ENCODE measurements at places on chromosomes 12 and 14.

GRCh38 chr14:55762595-55763232 lies 182.7 kb downstream of the KTN1 start:
- DNase-seq, result no peak

- DNase-seq, result peak; percentile 76
Measured at GRCh38 chr12:125140279-125141209, 75.3 kb downstream of the AACS start.

GRCh38 chr12:89064780-89065179 lies 287.5 kb downstream of the DUSP6 start:
- no peak for DNase-seq

- DNase-seq, result no peak
Measured at GRCh38 chr14:26959972-26960660, 362.3 kb upstream of the NOVA1 start.

- peak; percentile 48 for DNase-seq
Measured at GRCh38 chr12:64010069-64010686, 165.7 kb downstream of the SRGAP1 start.

- no peak for DNase-seq
Measured at GRCh38 chr14:37081218-37081617, 91.2 kb downstream of the SLC25A21 start.

Measured in AG10803 (cell line).